ENCODE measurements at places on chromosomes 6 and 20. TPM values are rescaled to one million over a fixed set of nuclear protein-coding genes. Genes with fewer than 3 reads are reported as not detected.

The OOEP gene
- total RNA-seq = 0.11 TPM

The KIF25 gene
- not detected for total RNA-seq

The RAD21L1 gene
- 0.28 TPM for total RNA-seq

The BTN1A1 gene
- 0.11 TPM for total RNA-seq

The CLIC5 gene
- 2.7 TPM for total RNA-seq
